Right ventricle myocardium superior (tissue), 1 donor: ENCODE measurements at places on chromosomes 11 and 22. TPM values are rescaled to one million over a fixed set of nuclear protein-coding genes. Genes with fewer than 3 reads are reported as not detected.

- no peak for DNase-seq
Measured at GRCh38 chr22:39712751-39713525, 142.4 kb downstream of the CACNA1I start.

DNA sequence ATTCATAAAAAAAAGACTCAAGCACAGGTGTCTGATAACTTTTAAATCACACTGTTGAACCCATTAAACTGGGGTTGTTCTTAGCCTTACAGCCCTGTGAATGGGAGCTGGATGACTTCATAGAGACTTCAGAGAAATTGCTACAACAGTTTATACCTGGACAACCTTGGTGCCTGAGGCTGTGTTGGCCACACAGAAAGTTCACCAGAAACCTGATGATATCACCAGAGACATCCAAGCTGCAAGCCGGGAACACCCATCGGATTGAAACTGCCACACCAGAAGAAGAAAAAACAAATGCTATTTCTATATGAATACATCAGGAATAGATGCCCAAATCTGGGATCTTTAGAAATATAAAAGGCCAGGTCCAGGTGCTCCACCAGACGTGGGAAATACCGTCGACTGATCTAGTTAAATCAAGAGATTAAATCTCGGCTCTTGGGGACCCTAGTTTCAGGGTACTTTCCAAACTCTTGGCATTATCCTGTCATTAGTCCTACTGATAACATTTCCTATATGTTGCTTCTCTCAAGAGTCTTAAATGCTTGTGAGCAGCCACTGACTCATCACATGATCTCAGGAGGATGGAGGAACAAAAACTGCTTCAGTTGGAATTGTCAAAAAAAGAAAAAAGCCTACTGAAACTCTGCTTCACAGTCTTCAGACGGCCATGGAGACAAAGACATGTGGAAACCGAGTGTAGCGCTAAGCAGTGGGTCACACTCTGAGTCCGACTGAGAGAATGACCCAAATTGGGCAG, 28.6 kb upstream of the APOL5 start:
- DNase-seq, result no peak

- no peak for DNase-seq
Measured at GRCh38 chr11:18615628-18616392, 16.2 kb downstream of the MISFA start.

- DNase-seq, result no peak
Measured at GRCh38 chr11:40118780-40119179, 1340.7 kb downstream of the LRRC4C start.

DNA sequence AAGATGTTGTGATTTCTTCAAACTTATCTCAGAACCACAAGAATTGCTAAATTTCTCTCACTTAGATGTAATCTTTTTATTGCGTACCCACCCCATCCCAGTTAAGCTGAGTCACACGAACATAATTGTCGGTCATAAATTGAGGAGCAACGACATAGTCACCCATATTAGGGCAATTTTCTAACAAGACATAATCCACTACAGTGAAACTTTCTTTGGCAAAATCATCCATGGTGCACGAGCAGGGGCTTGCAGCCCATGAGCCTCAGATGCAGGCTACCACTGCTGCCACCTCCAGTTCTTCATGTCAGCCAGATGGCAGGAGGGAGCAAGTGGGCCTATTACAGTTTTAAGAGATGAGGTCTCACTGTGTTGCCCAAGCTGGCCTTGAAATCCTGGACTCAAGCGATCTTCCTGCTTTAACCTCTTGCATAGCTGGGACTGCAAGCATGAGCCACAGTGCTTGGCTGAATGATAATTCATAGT, 70.3 kb upstream of the GRK2 start:
- no peak for DNase-seq

DNA sequence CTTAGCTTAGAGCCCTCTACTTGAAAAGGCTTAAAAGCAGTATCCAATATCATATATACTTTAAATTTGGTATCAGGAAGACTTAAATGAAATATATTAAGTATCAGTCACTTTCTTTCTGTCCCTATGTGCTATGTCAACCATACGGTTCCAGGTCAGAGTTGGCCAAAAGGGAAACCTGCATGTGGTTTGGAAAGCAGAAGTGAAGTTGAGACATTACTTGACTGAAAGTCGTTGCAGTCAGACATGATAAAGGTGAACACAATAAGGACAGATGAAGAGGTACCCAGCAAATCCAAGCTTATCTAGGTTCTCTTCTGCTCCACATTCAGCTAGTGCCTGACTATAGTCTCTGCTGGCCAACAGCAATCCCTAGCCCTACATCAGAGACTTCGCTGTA, 336.8 kb downstream of the KCNA4 start:
- no peak for DNase-seq

DNA sequence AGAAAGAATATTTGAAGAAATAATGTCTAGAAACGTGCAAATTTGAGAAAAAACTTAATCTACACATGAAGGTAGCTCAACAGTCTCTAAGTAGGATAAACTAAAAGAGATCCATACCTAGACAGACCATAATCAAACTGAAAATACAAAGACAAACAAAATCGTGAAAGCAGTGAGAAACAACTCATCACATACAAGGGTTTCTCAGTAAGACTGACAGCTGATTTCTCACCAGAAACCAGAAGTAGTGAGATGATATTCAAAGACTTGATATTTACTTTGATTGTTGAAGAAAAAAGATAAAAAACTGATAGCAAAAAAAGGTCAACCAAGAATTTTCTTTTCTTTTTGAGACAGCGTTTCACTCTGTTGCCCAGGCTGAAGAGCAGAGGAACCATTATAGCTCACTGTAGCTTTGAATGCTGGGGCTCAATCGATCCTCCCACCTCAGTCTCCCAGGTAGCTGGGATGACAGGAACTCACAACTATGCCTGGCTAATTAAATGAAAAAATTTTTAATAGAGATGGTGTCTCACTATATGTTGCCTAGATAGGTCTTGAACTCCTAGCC, 17.4 kb downstream of the NPAT start:
- DNase-seq, result no peak

Gene SMTNL1
- not detected for total RNA-seq

Gene GLYATL2
- total RNA-seq, result not detected

Gene NRGN
- 3.6 TPM for total RNA-seq
